ENCODE measurements at places on chromosomes 13 and 19. TPM values are rescaled to one million over a fixed set of nuclear protein-coding genes. Genes with fewer than 3 reads are reported as not detected.

PABPC3 gene
- 0.10 TPM for total RNA-seq

ZNF846 gene
- total RNA-seq, result 0.76 TPM

F10 gene
- not detected for total RNA-seq

TLE6 gene
- total RNA-seq, result 3.4 TPM

CD177 gene
- total RNA-seq, result 0.09 TPM
